ENCODE measurements at places on chromosomes 16 and 17. TPM values are rescaled to one million over a fixed set of nuclear protein-coding genes. Genes with fewer than 3 reads are reported as not detected.

GRCh38 chr17:58059141-58059540, 24.1 kb upstream of the DYNLL2 start:
- DNase-seq, result no peak
- H3K27ac ChIP-seq, result no peak overlapping the region
- no peak overlapping the region for H3K4me3 ChIP-seq
- no peaks in the 10 kb centered on the region for H3K4me1 ChIP-seq
- H3K27me3 ChIP-seq, result peaks cover 27% of the 10 kb centered on the region

The SRL gene
- total RNA-seq, result 0.31 TPM

The PLA2G10 gene
- not detected for total RNA-seq

- no peak for DNase-seq
- H3K27me3 ChIP-seq, result no peaks in the 10 kb centered on the region
- peaks cover 63% of the 10 kb centered on the region for H3K36me3 ChIP-seq
- peak overlapping the region; percentile 61 for H3K4me3 ChIP-seq
- H3K27ac ChIP-seq, result no peak overlapping the region
These were observed 2.1 kb downstream of the TRAF4 start for GRCh38 chr17:28745786-28746411.

- H3K4me1 ChIP-seq, result peaks cover 9% of the 10 kb centered on the region
- H3K4me3 ChIP-seq, result no peak overlapping the region
- H3K27ac ChIP-seq, result no peak overlapping the region
- peaks cover 71% of the 10 kb centered on the region for H3K36me3 ChIP-seq
- no peak for DNase-seq
- H3K27me3 ChIP-seq, result no peaks in the 10 kb centered on the region
These were observed 6.3 kb upstream of the GPS2 start for GRCh38 chr17:7321466-7321865.

The CMTM2 gene
- not detected for total RNA-seq

The ATAD5 gene
- total RNA-seq, result 7.7 TPM

The BRICD5 gene
- 0.88 TPM for total RNA-seq

GRCh38 chr17:75603123-75603522, 15.5 kb downstream of the MYO15B start:
- no peak overlapping the region for H3K4me3 ChIP-seq
- DNase-seq, result no peak
- H3K36me3 ChIP-seq, result no peaks in the 10 kb centered on the region
- no peak overlapping the region for H3K27ac ChIP-seq
- no peaks in the 10 kb centered on the region for H3K27me3 ChIP-seq

GRCh38 chr17:80195671-80196529, 24.2 kb downstream of the SGSH start:
- H3K36me3 ChIP-seq, result no peaks in the 10 kb centered on the region
- no peaks in the 10 kb centered on the region for H3K27me3 ChIP-seq
- no peaks in the 10 kb centered on the region for H3K4me1 ChIP-seq
- DNase-seq, result no peak

The TNP2 gene
- total RNA-seq, result not detected

GRCh38 chr17:74337834-74338500, 11.9 kb downstream of the KIF19 start:
- H3K27me3 ChIP-seq, result peaks cover 74% of the 10 kb centered on the region
- H3K36me3 ChIP-seq, result no peaks in the 10 kb centered on the region
- no peaks in the 10 kb centered on the region for H3K4me1 ChIP-seq
- no peak for DNase-seq

The ORC6 gene
- 73.8 TPM for total RNA-seq

- H3K4me1 ChIP-seq, result no peaks in the 10 kb centered on the region
- no peak overlapping the region for H3K4me3 ChIP-seq
- no peaks in the 10 kb centered on the region for H3K27me3 ChIP-seq
- H3K36me3 ChIP-seq, result peaks cover 53% of the 10 kb centered on the region
- DNase-seq, result no peak
These were observed 49.7 kb upstream of the ARL4D start for GRCh38 chr17:43349142-43349541.

The JPH3 gene
- total RNA-seq, result not detected

DNA sequence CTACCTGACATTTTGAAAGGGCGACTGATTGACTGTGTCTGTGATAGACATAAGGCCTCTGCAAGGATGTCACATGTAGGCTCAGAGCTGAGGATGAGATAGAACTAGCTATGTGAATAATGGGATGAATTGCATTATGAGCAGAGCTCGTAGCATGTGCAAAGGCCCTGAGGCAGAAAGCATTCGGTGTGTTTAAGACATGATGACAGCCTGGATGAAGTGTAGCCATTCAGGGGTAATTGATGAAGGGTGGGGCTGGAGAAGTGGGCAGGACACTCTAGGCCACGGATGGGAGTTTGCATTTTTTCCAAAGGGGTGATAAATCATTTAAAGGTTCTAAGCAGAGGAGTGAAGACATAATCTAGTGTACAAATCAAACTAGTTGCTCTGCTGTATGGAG, 62.6 kb downstream of the USP43 start:
- no peaks in the 10 kb centered on the region for H3K27me3 ChIP-seq
- no peaks in the 10 kb centered on the region for H3K36me3 ChIP-seq
- no peak overlapping the region for H3K4me3 ChIP-seq
- no peak for DNase-seq
- no peak overlapping the region for H3K27ac ChIP-seq
- no peaks in the 10 kb centered on the region for H3K4me1 ChIP-seq

DNA sequence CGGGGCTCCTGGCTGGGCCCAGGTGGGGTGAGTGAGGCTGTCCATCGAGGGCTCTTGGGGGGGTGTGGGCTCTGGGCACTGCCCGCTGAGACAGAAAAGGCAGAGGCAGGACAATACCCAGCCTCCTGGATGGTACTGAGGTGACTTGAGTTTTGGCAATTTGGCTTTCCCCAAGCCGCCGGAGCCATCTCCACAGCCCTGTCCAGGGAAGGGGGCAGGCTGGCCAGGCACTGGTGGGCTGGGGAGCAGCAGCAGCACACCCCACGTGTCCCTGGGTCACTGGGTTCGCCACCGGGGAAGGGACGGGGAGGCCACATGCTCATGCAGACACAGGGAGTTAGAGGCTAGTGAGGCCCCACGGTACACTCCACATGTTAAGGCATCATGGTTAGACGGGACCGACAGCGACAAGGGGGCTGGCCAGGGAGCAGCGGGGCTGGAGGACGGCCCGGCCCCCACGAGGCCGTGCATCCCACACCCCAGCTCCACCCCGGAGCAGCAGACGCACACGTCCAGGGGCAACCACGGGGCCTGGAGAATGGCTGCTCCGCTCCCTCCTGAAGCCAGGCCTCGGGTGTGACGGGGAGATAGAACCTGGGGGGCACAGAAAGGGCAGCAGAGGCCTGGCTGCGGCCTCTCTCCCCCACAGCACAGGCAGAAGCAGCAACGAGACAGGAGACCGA, 3.0 kb downstream of the ARHGDIA start:
- peak overlapping the region; percentile 32 for H3K27ac ChIP-seq
- peaks cover 88% of the 10 kb centered on the region for H3K36me3 ChIP-seq
- H3K4me3 ChIP-seq, result no peak overlapping the region
- H3K4me1 ChIP-seq, result peaks cover 50% of the 10 kb centered on the region

The HSD17B2 gene
- 2.0 TPM for total RNA-seq

GRCh38 chr16:52494145-52494544, 52.8 kb downstream of the TOX3 start:
- no peaks in the 10 kb centered on the region for H3K27me3 ChIP-seq
- H3K27ac ChIP-seq, result no peak overlapping the region
- 0 out of 2 replicates have a peak, but pooled peaks cover 6% of the 10 kb centered on the region for H3K4me1 ChIP-seq
- H3K36me3 ChIP-seq, result no peaks in the 10 kb centered on the region
- H3K4me3 ChIP-seq, result no peak overlapping the region
- DNase-seq, result no peak

The CDH1 gene
- total RNA-seq, result 0.03 TPM

The CDH5 gene
- not detected for total RNA-seq

The MYH3 gene
- 0.66 TPM for total RNA-seq

The HOXB3 gene
- 1.4 TPM for total RNA-seq

GRCh38 chr16:81779536-81780320, 637 bp downstream of the PLCG2 start:
- H3K27ac ChIP-seq, result no peak overlapping the region
- H3K36me3 ChIP-seq, result no peaks in the 10 kb centered on the region
- H3K27me3 ChIP-seq, result peaks cover 45% of the 10 kb centered on the region
- H3K4me3 ChIP-seq, result peak overlapping the region; percentile 43
- H3K4me1 ChIP-seq, result peaks cover 13% of the 10 kb centered on the region

The HSF4 gene
- total RNA-seq, result 12.8 TPM

- H3K27me3 ChIP-seq, result no peaks in the 10 kb centered on the region
- no peak overlapping the region for H3K4me3 ChIP-seq
- H3K36me3 ChIP-seq, result peaks cover 79% of the 10 kb centered on the region
- no peak for DNase-seq
- H3K27ac ChIP-seq, result peak overlapping the region; percentile 97
- peaks cover 71% of the 10 kb centered on the region for H3K4me1 ChIP-seq
These were observed 9.6 kb downstream of the HIC1 start for GRCh38 chr17:2064520-2064971.

The IQCK gene
- total RNA-seq, result 10.5 TPM

Measured in SJSA1 (cell line).